RPMI8226 (cell line): ENCODE measurements at places on chromosomes 7 and 10.

- DNase-seq = no peak
Observed at GRCh38 chr10:18968159-18968558, 80.4 kb upstream of the MALRD1 start.

DNA sequence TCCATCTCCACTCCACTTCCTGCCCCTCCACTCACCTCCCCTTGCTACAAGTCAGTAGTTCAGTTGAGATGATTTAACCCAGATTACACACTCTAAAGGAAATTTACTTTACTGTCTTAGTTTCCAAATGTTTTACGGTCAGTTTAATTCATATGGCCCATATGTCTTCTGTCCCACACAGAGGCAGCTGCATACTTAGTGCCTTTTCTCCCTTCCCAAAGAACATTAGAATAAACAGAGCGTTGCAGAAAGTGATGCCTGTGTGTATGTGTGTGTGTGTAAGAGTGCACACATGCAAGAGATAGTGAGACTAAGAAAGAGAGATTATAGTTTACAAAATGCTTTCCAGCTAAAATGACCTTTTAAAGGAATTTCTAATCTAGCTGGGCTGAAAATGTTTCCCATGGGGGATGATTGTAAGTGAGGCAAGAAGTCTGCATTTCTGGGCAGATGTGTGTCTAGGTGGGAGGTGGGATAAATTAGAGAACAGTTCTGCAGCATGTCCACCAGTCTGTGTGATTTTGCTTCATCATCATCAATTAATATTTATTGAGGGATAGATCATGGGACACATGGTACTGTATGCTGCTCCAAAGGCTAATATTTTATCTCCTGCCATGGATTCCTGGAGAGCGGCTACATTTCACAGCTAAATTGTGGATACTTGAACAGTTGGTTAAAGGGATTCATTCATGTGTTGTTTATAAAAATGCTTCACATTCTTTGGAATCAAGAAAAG lies 81.5 kb downstream of the NXPH1 start:
- no peak for DNase-seq

GRCh38 chr7:130641040-130641439 lies 27.5 kb downstream of the COPG2 start:
- DNase-seq = no peak

DNA sequence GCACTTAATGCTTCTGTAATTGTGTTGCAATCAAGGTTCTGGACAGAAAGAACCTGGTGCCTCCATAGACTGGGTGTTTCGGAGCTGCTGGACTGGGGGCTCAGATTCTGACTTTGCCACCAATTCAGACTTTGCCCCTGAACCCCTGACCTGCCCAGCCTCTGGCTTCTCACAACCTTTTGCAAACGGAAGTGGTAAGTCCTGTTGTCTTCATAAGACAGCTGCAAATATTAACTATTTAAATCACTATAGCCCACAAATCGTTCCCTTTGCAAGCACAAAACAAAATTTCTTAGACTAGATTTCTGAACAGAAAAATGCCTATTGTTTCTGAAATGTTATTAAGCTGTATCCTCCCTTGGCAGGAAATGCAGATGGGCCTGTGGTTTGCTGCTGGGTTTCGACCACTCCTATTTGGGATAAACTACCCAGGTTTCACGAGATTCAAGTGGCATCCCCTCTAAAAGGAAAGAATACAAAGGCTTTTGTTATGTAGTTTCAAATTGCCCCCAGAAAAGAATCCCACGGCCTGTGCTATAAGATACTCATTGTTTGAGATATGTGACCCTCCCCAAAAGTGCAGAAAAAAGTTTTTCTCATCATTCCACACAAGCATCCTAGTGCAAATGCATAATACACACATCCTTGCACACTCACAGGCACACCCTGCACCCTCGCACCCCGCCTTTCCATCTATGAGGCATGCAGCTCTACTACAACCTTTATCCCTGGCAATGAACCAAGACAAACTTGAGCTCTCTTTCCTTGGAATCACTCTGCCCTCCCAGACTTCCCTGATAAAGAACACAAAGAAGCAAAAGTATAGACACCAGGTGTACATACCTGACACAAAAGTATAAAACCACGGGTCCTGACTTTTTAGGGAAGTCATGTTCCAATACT lies 209.1 kb downstream of the PRPF18 start:
- no peak for DNase-seq

GRCh38 chr10:77351386-77351785 lies 286.2 kb downstream of the KCNMA1 start:
- DNase-seq = no peak

DNA sequence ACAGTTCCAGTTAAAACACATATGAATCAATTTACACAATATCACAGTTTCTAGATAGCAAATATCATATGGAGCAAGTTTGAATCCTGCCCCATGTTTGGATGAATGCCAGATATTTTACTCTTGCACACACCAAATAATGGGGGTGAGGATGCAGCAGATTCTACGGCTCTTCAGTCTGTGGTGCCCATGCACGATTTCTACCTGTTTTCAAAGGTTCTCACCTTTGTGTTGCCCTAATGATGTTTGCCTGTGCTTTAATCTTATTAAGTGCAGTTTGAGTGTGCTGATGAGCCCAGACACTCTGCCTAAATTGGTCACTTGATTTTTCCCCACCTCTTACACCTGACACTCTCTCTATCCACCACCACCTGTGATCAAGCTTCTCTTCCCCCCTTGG lies 119.6 kb downstream of the NPY start:
- DNase-seq = no peak

DNA sequence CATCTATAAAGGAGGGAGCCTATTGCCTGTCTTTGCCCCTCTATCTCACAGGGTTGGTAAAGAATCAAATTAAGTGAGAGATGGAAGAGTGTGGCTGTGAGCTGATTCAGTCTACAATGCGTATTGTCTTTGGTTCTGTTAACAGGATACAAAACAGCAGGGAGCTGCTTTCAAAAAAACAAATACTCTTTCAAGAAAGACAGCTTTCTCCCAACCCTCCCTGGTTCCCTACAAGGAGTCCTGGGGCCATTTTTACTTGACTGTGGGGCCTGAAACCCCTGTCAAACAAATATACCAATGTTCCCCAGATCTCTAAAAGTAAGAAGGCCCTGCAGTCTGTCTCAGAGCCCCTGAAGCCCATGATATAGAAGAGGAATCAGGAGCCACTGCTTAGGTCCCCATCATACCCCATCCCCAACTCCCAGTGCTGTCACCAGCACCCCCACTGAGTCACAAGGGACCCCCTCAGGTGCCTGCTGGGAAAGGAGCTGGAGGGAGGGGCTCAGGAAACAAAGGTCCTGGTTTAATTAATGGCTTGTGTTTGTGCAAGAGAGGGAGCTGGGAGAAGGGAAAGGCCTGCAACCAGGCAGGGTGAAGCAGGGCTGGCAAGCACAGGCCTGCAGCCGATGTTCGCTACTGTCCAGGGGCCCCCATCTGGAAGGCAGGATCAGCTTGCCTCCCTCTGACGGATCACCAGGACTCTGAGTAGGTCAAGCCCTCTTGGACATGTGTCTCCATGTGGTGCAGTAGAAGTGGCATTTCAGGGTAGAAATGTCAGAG lies 182.0 kb upstream of the GHITM start:
- DNase-seq = no peak

- no peak for DNase-seq
Observed at GRCh38 chr10:125565046-125565445, 117.9 kb downstream of the TEX36 start.

DNA sequence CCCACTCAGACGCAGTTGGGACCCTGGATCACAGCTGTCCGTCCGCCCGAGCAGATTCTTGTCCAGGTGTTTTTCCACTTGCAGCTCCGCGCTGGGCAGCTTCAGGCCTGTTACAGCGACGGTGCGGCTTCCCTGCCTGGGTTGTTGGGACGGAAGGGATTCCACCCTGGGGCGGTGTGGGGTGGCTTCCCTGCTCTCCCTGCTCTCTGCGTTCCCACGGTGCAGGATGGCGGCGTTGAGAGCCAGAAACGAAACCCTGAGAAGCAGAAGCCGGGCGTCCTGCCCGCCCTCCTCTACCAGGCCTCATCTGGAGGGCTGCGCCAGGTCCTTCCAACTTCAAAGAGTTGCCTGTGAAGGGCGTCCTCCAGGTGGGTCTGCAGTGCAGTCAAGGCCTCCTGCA lies 194.4 kb downstream of the ADARB2 start:
- no peak for DNase-seq

GRCh38 chr7:87833130-87833529 lies 43.0 kb downstream of the SLC25A40 start:
- DNase-seq = no peak
